ENCODE measurements at places on chromosomes 2 and 18. TPM values are rescaled to one million over a fixed set of nuclear protein-coding genes. Genes with fewer than 3 reads are reported as not detected.

DNA sequence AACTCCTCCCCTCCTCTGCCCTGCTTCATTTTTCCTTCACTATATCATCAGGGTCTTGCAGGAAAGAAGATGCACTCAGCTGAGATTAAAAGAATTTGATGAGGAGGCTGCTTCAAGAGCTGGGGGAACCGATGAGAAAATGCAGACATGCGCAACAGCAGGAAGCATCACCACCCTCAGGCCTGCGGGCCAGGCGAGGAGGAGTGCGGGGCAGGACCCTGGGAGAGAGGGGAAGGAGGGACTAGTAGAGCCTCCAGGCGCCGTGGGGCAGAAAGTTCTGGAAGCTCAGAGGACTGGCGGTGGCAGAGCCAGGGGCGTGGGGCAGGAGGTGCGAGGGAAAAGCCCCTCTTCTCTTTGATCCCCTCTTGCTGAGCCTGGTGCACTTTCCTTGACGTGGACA is 108.2 kb downstream of the CD226 start:
- no peak overlapping the region for H3K4me3 ChIP-seq
- ATAC-seq = no peak
- no peaks in the 10 kb centered on the region for H3K27me3 ChIP-seq
- H3K4me1 ChIP-seq = no peaks in the 10 kb centered on the region
- no peak overlapping the region for H3K27ac ChIP-seq
- peaks cover 28% of the 10 kb centered on the region for H3K36me3 ChIP-seq

GRCh38 chr2:101135412-101136296 is 15.5 kb downstream of the TBC1D8 start:
- no peak overlapping the region for H3K27ac ChIP-seq
- ATAC-seq = no peak
- H3K36me3 ChIP-seq = no peaks in the 10 kb centered on the region
- no peak overlapping the region for H3K4me3 ChIP-seq

DNA sequence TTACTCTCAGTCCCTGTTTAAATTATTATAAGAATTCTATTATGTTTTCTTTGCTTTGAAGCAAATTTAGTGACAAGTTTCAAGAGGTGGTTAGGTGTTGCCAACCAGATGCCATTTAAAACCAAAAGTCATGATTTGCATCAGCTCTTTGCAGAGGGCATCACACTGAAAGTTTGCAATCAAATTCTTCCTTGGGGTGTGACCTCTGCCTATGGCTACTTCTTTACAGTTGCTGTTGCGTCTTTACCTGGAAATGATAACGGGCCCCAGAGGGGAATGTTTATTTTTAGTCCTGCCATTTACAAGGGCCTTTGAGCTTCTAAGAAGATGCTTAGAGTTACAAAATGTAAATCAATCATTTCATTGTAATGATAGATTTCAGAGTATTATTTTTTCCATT is 561.0 kb downstream of the ARHGAP15 start:
- ATAC-seq = peak; percentile 57
- peaks cover 22% of the 10 kb centered on the region for H3K36me3 ChIP-seq
- no peak overlapping the region for H3K4me3 ChIP-seq

DNA sequence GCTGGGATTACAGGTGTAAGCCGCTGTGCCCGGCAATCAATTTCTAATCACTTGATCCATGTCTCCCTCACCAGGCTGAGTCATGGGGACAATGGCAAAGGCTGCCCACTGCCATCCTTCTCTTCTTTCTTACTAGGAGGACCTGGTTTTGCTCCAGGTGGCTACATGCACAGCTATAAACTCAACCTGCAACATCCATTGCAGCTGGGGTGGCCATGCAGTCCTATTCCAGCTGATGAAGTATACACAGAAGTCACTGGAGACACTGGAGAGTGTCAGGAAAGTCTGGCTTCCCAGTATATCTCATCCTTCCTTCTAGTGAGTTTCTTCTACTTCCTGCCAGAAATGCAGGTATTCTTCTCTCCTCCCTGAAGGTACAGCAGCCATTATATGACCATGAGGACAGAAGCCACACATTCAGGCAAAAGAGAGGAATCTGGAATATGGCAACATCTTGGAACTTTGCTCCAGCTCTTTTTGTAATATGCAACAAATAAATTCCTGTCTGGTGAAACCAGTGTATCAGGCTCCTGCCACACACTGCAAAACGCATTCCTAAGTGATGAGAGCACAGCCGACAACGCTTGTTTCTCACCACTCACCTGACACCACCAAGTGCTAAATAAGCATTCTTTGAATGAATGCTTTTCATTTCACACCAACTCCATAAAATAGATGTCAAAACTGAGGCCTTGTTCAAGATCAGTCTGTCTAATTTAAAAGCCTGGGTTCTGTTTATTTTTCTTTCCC is 32.3 kb downstream of the SCTR start:
- no peaks in the 10 kb centered on the region for H3K36me3 ChIP-seq
- no peak overlapping the region for H3K4me3 ChIP-seq
- no peak overlapping the region for H3K27ac ChIP-seq
- no peaks in the 10 kb centered on the region for H3K4me1 ChIP-seq

- no peak overlapping the region for H3K27ac ChIP-seq
- H3K4me3 ChIP-seq = no peak overlapping the region
- no peaks in the 10 kb centered on the region for H3K36me3 ChIP-seq
- peaks cover 22% of the 10 kb centered on the region for H3K27me3 ChIP-seq
- peak; percentile 35 for ATAC-seq
These were observed 216.3 kb upstream of the DTNA start for GRCh38 chr18:34493566-34494358.

DNA sequence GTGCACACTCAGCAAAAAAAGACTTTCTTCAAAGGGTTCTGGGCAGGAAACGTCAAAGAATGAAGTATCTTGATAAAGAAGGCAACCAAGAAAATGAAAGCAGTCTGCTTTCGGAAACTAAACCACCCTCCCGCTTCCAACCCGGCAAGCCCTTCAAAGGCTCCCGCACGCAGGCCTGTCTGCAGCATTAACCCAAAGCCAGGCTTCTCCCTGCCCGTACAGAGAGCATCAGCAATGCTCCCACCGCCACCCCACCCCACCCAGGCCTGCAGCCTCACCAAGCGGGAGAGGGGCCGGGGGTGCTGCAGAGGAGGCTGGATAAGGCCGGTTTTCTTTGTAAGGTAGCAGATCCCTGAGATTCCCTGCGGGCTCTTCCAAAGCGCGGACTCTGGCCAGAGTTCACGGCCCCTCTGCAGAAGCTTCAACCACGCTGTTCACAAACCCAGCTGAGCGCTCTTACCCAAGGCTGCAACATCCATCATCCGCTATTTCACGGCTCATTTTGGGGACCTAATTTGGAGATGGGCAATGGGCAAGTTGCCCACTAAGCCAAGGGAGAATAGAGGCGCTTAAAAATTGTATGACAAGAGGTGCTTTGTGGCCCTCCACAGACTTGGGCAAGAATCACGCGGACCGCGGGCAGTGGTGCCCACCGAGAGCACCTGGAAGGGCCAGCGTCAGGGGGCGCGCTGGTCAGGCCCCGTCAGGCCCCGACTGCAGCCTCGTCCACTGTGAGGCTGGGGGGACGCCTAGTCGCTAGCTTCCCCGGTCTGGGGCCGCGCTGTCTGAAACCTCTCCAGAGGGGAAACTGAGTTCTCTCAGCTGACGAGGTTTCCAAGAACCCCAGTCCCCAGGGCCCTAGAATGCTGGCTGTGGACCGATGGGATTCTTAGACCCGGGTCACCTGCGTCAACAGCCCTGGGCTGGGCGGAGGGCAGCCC is 225.4 kb upstream of the ID2 start:
- peak overlapping the region; percentile 86 for H3K27ac ChIP-seq
- H3K36me3 ChIP-seq = peaks cover 49% of the 10 kb centered on the region
- ATAC-seq = peak; percentile 55

- no peaks in the 10 kb centered on the region for H3K4me1 ChIP-seq
- no peaks in the 10 kb centered on the region for H3K36me3 ChIP-seq
- H3K27ac ChIP-seq = no peak overlapping the region
- H3K4me3 ChIP-seq = no peak overlapping the region
- ATAC-seq = no peak
These were observed 267.2 kb downstream of the FBXO15 start for GRCh38 chr18:73880387-73880786.

GRCh38 chr2:120751553-120751952 is 15.9 kb downstream of the GLI2 start:
- H3K27me3 ChIP-seq = peaks cover 4% of the 10 kb centered on the region
- no peak overlapping the region for H3K4me3 ChIP-seq
- H3K36me3 ChIP-seq = no peaks in the 10 kb centered on the region
- no peaks in the 10 kb centered on the region for H3K4me1 ChIP-seq
- ATAC-seq = no peak

Gene HOXD4
- total RNA-seq = not detected

Gene SNORC
- total RNA-seq = 2.0 TPM

Gene EIF4E2
- 65.7 TPM for total RNA-seq

Gene DCTN1
- total RNA-seq = 84.0 TPM

Gene GYPC
- total RNA-seq = 115 TPM
